CD4-positive, alpha-beta T cell treated with Interleukin-17A for 4 hours (primary cell): ENCODE measurements at places on chromosomes 11 and 22.

DNA sequence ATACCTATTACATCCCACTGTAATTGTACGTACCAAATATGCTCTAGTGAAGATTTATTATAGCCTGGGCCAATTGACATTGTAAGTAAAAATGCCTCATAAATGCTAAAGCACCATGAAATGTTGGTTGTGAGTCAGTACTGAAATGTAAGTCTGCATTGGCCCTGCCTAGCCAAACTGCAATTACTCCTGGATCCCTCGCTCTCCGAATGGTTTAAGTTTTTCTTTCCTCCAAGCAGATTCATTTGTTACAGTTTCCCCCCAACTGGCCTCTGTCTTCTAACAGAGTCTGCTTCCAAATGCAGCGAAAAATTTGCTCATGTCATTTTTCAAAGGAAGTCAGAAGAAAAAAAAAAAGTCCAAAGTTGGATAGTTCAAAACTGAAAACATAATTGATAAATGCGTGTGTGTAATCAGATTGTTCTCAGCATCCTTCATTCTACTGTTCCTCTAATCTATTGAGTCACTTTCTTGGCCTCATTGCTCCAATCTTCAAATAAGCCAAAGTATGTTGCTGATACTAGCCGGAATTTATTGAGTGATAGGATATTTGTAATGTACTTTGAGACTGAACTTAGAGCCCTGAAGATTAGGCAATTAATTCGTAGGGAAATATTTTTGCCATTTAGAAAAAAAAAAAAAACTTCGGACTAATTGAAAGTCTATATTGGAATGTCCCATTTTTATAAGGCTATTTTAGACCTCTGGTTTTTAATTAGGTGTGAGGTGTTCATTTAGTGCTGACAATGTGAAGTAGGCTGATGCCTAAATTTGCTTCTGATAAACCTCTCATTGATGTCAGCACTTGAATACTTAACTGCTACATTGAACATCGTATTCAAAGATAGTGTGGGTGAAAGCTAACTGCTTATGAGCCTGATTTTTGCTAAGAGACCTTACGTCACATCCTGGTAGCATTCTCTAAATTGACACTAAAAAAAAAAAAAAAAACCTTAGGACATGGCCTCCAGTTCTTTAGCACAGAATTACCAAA is 93.4 kb downstream of the WT1 start:
- no peak for DNase-seq

GRCh38 chr11:13321431-13321830 is 43.8 kb downstream of the BMAL1 start:
- DNase-seq = no peak

DNA sequence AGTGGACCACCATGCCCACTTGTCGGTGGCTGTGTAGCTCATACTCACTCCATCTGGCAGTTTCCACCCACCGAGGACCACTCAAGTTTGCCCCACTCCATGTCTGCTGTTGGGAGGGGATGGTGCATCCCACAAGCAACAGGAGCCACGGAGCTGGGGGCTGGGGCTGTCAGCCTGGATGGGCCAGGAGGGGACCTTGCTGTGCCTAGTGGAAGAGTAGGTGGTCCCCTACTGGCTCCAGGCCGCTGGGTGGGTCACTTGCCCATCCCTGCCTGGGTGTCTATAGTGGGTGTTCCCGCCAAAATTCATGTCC is 57.0 kb downstream of the SMIM38 start:
- DNase-seq = no peak

- DNase-seq = no peak
Observed at GRCh38 chr11:43278193-43278956, 33.4 kb upstream of the API5 start.

DNA sequence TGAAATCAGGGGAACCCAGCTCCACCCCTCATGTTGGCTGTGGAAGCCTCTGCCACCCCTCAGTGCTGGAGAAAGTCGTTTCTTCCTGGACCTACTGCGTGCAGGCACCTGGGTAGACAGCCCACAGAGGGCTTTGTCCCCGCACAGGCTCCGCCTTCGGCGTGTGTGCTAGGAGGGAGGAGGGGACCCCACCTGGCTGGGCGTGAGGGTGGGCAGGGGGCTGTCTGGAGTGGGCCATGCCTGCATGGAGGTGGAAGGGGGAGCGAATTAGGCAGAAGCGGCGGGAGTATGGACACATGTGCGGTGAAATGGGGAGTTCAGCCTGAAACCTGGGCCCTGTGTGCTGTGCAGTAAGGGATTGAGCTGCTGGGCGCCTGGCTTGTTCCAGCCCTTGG is 49.3 kb downstream of the FBLN1 start:
- DNase-seq = no peak

- DNase-seq = peak; percentile 90
Observed at GRCh38 chr11:14904745-14905103, 12.7 kb upstream of the CYP2R1 start.

GRCh38 chr11:112320668-112321067 is 60.0 kb upstream of the PLET1 start:
- no peak for DNase-seq

GRCh38 chr11:84524422-84525051 is 1102.6 kb downstream of the DLG2 start:
- DNase-seq = no peak

DNA sequence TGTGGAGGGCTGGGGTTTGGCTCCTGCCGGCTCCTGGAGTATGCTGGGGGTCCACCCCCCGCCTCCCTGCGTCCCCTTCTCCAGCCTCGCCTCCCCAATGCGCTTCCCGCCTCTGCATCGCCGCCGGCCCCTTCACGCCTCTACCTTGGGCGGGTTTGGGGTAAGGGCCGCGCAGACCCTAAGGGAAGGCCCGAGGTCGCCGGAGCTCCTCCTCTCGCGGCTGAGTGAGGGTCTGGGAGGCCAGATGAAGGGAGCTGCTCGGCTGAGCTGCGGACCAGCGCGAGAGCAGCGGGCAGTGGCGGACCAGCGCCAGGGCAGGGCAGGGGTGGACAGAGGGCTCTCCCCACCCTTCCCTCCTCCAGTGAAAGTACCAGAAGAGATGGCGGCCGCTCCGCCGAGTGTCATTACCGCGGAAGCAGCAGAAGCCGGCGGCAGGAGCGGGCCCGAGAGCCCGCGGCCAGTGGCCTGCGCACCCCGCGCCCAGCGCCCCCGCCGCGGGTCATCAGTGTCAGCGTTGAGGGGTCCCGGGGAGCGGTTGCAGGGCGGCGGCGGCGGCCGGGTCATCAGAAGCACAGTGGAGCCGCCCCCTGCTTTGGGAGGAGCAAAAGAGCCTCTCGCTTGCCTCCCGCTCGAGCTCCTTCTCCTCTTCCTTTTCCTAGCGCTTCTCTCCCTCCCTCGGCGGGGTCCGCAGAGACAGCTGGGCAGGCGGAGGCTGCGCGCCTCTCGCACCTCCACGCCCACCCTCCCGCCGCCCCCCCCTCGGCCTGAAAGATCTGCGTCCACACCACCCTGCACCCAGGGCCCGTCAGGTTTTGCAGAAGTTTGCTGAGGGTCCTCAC is 255.6 kb upstream of the CADM1 start:
- no peak for DNase-seq

DNA sequence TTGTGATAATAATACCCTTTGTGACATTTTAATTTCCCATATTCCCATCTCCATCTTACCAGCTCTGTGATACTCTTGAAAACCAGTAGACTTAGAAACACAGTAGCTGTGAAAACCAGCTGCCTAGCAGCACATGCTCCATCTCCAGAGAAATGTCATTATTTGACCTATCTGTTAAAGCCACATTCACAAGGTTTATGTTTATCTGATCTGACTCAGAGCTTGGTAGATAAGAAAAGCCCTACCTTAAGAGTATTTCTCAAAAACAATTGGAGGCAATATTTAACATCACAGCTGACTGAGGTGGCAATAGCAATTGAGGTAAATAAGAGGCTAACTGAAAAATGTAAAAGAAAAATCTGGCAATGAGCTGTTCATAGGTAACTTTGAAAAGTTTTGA is 8.1 kb upstream of the ANO3 start:
- no peak for DNase-seq

- no peak for DNase-seq
Observed at GRCh38 chr11:80816966-80817365, 1376.1 kb upstream of the TENM4 start.

GRCh38 chr11:44315947-44316658 is 6.2 kb upstream of the ALX4 start:
- no peak for DNase-seq

GRCh38 chr11:74412321-74412720 is 14.1 kb upstream of the PGM2L1 start:
- DNase-seq = no peak

DNA sequence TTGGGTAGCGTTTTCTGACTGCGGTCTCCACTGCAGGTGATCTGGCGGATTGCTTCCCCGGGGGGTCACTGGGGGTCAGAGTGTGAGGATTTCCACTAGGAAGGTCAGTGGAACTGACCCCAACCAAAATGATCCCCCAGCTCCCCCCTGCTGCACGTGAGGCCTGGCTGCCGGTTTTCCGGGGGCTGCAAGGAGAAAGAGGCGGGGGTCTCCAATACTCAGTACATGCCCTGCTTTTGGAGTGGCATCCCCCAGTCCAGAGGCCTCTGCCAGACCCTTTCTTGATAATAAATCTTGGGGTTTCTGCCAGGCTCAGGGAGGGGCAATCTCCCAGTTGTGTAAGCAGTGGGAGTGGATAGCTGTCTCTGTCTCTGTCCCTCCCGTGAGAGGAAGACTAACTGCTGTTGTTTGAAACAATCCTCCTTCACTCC is 71.5 kb upstream of the RTL6 start:
- no peak for DNase-seq

DNA sequence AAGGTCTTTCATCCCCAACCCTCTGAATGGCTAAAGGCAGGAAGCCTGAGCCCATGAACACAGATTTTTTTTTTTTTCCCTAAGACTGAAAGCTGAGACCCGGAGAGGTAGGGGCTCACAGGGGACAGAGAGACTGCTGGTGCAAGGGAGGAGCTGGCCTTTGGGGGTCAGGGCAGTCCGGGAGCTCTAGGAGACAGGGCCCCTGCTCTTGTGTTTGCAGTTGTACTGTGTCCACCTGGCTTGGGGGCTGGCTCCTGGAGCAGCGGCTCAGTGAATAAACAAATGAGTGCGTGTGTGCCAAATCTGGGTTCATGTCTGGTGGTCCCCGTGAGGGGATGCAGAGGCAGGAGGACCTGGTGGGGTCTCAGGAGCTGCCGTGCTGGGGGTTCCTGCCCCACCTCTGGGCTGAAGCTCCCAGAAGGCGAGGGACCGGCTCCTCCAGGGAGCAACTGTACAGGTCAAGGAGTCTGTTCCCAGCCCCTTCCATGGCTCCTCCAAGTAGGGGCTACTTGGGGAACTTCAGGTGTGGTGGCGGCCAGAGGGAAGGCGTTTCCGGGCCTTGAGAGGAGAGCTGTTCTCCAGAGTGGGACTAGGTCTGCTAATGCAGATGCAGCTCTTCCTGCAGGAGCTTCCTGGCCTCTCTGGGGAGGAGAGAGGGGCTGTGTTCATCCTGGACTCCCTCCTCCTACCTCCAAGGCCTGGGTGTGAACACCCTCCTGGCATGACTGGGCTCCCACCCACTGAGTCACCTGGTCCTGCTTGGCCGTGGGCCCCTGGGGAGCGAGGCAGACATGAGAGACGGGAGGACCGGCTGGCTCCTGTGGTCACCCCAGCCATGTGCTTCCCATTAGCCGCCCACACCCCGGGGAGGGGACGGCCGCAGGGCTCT is 57.6 kb downstream of the FBXO7 start:
- DNase-seq = no peak
